HFFc6 (cell line): ENCODE measurements at places on chromosomes 2 and 18.

GRCh38 chr2:233428008-233428407, 73.7 kb downstream of the DGKD start:
- no peak for DNase-seq

GRCh38 chr2:71620851-71621251, 167.5 kb downstream of the DYSF start:
- no peak for DNase-seq

DNA sequence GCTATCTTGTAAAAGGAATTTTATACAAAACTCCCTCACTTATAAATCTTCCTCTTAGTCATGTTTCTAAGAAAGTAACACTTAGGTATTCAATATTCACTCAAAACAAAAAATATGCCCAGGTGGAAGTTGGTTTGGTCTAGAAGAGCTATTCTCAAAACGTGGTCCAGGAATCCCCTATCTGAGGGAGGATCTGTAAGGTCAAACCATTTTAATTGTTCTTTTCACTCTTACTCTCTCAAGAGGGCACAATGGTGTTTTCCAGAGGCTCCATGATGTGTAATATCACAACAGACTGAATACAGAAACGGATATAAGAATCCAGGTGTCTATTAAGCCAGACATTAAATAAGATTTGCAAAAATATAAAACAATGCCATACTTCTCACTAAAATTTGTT, 9.9 kb downstream of the MOB1A start:
- no peak for DNase-seq

- DNase-seq = no peak
These were observed 66.7 kb downstream of the PDE1A start for GRCh38 chr2:182359990-182360662.

GRCh38 chr2:189982780-189983394, 79.6 kb downstream of the MSTN start:
- DNase-seq = no peak

DNA sequence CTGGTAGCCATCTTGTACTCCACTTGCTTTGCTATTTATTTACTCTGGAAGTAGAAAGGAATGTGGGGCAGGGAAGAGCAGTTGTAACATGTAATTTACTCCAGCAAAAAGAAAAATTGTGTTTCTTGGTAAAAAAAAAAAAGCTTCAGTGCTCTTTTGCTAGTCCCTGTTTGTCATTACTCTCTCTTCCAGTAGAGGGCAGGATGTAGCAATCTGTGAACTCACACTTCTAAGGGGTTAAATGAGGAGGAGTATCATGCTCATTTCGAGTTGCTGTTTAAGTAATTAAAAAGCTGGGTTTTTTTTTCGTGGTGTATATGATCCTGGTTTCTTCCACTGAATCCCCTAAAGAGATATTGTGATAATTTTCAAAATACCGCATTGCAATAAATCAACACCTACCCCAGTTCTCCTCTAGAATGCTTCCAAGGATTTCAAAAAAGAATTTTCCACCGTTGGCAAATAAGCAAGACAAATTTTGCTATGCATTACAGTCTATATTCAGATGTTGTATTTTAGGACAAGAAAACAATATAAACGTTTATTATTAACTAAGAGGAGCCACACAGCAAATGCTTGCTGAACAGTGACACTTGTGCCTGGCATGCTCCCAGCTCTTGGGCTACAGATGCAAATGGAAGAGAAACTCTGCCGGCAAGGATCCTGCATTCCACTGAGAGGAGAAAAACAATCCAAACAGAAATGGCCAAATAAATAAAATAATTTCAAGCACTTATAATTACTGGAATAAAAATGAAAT, 261.6 kb downstream of the ASXL3 start:
- no peak for DNase-seq

- DNase-seq = no peak
These were observed 169.0 kb upstream of the HAAO start for GRCh38 chr2:42961385-42961811.

GRCh38 chr18:70037431-70038061, 89.9 kb upstream of the CD226 start:
- no peak for DNase-seq

DNA sequence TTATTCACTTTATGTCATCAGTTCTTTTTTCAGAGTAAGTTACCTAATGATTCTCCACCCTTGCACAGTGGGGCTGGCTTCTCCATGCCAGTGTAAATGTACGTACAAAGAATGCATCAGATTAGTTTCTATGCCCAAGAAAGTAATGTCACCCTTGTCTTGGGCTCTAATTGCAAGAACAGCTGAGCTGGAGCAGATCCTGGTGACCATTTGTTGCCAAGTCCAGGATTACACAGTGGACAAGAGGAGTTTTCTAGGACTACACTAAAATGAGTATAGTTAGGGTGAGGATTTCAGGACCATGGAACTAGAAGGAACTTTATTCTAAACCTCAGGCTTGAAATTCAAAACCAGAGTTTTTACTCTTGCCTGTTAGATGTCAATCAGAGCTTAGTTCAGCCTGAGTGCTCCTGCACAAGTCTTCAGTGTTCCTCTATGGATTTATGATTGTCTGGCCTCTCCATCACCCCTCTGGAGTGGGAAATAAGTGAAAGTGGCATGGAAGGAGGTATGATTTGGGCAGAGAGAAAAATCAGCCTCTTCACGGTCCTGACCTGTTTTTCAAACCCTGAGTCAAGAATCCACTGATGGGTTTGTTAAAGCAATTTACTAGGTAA, 29.8 kb downstream of the PCBP1 start:
- no peak for DNase-seq
